ENCODE measurements at places on chromosomes 13 and 19. TPM values are rescaled to one million over a fixed set of nuclear protein-coding genes. Genes with fewer than 3 reads are reported as not detected.

Gene URAD
- total RNA-seq = not detected

Gene MIER2
- total RNA-seq = 13.1 TPM

Gene KLK12
- not detected for total RNA-seq

Gene PRKD2
- total RNA-seq = 112 TPM

Gene THSD8
- total RNA-seq = 0.85 TPM

Gene TNFSF9
- total RNA-seq = 3.3 TPM

Gene PPP6R1
- total RNA-seq = 186 TPM

Gene FAM83E
- total RNA-seq = 3.6 TPM

Gene TRPC4
- not detected for total RNA-seq

Gene TNNI3
- total RNA-seq = not detected
